ENCODE measurements at places on chromosomes 7 and 10.

- no peak for DNase-seq
Observed at GRCh38 chr10:43093423-43094076, 16.7 kb downstream of the RET start.

DNA sequence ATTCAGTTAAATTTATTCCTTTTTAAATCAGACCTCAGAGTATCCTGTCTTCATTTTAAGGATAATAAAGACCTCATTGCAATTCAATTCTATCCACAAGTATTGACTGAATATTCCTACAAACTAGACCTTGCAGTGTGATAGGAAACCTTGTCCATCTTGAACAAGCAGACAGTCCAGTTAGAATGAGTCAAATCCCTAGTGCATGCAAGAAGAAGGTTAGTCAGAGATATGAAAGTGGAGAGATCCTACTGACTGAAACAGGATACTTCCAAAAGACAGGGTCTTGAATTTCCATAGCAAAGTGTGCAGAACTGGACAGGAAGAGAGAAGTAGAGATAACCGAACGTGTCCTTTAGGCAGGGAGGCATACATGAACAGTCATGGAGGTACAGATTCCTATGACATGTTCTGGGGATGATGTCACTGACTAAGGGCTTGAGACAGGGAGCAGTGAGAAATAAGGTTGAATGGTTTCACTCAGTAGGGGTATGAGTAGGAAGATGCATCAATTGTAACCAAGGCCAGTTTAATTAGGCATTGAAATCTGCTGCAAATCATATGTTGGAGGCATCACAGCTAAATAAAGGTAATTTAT, 45.2 kb downstream of the PPP1R3A start:
- no peak for DNase-seq

- no peak for DNase-seq
Observed at GRCh38 chr10:93437086-93437945, 44.8 kb downstream of the MYOF start.

- DNase-seq = no peak
Observed at GRCh38 chr7:113087071-113087998, 708 bp upstream of the GPR85 start.

DNA sequence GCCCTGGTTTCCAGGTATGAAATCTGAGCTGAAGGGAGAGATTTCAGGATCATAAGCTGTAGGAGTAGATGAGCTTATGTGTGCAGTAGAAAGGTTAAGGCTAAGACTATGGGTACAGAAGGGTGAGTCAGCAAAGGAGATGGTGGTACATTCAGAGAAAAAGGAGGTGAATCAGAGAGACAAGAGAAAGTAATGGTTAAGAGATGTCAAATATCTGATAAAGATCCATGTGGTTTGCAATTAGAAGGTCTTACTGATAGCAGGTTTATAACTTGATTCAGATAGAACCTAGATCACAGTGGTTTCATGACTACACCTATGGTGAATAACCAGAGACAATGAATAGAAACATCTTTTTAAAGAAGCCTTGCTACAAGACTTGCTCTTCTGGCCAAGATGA, 4.5 kb upstream of the NPY start:
- no peak for DNase-seq

- DNase-seq = no peak
Observed at GRCh38 chr7:18363751-18364380, 131.7 kb upstream of the HDAC9 start.

GRCh38 chr10:5457741-5458140, 41.6 kb downstream of the CALML5 start:
- no peak for DNase-seq

DNA sequence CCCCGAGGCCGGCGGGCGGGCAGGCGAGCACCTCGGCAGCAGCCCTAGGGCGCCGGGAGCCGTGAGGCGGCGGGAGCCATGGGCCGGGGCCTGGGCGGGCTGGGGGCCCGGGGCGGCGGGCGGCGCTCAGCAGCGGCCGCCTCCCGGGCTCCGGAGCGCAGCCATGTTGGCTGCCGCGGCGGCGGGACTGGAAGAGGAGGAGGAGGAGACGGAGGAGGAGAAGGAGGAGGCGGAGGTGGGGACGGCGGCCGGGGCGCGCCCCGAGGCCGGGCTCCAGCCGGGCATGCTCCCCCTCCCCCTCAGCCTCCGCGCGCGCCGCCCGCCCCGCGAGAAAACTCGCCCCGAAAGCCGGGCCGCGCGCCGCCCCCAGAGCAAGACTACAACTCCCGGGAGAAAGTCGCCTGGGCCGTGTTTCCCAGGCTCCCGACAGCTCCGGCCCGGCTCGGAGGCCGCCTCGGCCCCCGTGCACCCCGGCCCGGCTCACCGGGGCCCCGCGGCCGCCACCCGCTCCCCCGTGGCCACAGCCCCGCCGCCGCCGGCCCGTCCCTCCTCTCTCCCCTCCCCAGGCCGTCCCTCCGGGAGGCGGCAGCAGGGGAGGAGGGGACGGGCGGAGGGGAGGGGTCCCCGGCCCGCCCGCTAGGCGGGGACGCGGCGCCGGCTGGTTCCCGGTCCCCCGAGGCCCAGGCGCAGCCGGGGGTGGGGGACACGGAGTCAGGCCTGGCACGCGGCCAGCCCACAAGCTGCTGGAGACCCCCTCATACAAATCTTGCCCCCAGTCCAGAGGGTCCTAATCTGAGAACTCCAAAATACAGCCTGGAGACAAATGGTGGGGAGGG, at the start of gene DLG5:
Gene DLG5 (minus strand): TSS at position 190 of the 836 bp plus-strand sequence. CDS start 235 bp downstream, outside the sequence.
- no peak for DNase-seq

- no peak for DNase-seq
Observed at GRCh38 chr7:49038821-49039358, 114.5 kb downstream of the CDC14C start.

DNA sequence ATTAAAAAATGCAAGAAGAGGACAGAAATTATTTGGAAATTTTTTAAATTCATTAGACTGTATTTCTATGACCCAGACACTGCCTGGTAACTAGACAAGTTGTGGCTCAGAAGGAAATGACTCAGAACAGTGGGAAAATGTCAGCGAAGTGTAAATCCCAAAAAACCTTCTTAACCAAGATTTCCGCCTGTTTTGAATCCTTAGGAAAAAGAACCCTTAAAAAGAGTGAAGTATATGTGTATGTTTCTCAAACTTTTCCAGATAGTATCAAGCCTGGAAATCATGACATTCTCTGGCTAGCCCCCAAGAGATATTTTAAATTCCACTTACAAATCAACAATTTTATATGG, 42.7 kb upstream of the PLXNA4 start:
- DNase-seq = no peak

DNA sequence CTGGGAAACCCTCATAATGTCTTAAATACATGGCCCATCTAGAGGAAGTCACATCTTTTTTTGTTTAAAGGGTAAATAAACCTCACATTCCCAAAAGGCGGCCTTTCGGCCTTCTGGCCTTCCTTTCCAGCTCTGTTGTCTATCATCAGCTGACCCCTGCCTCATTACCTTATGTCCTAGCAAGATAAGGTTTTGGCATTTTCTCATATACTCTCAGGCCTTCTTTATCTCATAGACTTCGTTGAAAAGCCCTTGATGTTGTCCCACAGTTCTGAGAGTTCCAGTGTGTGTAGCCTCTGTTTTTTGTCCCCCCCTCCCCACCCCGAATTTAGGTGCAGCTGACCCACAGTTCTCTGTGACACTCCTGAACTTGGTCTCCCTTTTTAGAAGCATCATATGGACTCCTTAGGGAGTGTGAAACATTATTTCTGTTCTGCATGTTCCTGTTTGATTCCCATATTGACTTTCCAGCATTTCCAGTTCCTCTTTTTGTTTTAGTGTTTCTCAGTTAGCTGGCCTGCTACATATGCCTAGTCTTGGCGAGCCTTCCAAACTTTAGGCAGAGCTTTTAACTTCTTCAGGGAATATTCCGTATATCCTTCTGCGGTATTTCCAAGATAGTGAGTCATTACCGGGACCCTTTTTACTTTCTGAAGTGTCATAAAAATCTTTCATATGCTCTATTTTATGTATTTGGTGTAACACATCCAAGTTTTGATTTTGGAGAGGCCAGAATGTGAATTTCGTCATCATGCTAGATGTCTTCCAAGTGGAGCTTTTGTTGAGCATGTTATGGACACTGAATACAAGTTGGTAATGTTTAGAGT, 138.5 kb downstream of the LRRC4 start:
- DNase-seq = no peak

GRCh38 chr7:131190146-131190545, 137.5 kb upstream of the MKLN1 start:
- no peak for DNase-seq

DNA sequence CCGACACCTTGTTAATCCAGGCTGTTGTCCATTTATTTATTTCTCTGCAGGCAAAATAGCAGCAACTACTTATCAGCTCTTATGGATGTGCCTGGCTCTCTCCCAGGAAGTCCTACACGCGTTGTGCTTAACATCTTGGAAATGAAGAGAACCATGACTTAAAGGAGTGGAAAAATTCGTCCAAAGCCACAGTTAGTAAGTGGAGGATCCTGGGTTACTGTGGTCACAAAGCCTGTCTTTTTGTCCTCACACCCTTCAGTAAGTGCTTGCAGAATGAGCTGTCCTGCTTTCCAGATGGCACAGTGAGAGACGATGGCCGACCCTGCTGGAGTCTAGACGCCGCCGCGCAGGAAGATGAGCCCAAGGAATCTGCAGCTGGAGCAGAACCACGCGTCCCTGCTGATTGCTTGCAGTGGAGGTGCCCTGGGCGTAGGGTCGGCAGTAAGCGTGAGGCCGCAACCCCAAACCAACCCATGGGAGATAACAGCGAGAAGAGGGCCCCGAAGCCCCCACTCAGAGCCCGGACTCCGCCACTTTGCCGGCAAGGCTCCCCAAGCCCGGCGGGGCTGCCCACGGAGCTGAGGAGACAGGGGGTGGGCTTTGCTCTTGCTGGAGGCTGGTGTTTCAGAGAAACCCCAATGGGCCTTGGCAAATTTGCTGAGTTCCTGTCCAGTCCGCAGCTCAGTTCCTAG, 178.6 kb downstream of the CXCL12 start:
- DNase-seq = no peak

DNA sequence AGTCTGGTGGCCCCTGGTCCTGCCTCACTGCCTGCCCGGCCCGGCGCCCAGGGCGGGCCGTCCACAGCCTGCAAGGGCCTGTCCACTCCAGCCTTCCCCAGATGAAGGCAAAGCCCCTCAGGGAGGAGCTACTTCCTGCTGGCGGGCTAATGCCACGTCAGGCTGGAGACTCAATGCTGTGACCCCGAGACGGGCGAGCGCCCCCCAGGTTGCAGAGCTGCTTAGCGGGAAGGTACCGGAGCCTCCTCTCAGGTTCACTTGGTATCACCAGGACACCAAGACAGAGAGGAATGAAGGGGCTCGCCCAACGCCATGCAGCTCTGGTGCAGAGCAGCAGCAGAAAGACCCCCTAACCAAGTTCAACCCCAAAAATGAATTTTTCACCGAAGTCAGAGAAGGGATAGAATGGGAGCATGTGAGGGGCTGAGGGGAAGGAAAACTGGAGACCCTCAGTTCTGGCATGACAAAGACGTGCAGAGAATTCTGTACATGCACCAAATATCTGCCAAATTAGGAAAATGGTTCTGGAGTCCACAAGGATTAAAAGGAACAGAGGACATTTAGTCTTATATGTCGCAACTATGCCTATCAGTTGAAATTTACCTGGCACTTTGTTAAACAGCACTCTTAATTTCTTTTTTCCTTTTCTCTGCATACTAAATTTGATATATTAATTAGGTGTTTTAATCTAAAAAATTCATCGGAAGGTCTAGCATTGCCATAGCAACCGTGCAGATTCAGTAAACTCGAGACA, 2.8 kb downstream of the STK32C start:
- no peak for DNase-seq

DNA sequence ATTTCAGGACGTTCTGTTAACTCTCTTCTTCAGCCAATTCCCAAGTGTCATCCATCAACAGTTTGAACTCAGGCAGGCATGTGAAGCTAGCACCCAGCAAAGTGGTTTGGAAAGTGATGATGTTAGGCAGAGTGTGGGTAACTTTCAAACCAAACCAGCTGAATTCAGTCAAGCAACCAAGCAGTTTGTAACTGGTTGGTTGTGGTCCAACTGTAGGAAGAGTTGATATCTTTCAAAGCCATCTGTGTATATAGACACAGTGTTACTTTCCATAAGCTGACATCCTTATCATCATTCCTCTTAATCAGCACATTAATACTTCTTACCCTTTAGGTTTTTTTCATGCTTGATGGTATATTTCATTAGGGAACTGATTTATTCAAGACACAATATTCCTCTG, 72.2 kb upstream of the NUPR2 start:
- DNase-seq = no peak

DNA sequence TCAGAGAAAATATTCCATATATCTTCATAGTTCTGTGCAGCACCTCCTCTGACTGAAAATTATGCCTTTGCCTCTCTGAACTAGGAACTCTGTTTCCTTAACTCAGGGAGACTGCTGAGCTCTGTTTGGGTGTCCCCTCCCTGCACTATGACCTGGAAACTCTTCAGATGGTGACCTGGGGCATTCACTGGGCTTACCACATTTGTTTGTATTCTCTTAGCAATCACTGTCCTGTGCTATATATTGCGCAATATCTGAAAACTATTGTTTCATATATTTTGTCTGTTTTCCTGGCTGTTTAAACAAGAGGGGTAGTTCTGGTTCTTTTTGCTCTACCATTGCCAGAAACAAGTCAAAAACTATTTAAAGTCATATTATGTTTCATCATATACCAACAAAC, 181.8 kb upstream of the KIAA1217 start:
- DNase-seq = no peak

DNA sequence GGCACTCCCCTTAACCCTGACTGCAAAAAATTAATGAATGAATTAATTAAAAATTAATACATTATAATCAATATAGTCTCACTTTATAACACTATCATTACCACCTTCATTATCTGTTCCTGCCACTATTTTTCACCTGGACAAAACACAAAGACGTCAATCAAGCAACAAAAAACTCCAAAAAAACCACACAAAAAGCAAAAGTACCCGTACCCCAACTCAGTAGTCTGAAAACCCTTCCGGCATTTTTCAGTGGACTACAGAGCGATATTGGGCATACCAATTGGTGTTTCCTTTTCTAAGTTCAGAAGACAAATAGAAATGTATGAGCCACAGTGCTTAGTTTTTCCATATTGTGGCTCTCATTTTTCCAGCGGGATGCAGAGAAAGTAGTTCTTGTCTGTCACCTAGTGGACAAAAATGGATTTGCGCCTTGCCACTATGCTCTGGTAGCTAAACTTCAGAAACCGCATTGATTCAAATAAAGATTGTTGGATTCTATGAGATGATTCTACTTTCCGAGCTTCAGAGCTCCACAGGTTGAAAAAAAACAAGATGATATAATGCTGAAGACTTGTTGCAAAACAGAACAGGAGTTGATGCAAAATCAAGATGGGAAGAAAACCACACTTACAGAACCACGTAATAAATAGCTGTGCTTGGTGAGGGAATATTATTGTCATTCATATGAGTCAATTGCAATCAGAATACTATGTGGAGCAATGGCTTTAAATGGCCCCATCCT, 50.6 kb upstream of the ITGB1 start:
- no peak for DNase-seq

DNA sequence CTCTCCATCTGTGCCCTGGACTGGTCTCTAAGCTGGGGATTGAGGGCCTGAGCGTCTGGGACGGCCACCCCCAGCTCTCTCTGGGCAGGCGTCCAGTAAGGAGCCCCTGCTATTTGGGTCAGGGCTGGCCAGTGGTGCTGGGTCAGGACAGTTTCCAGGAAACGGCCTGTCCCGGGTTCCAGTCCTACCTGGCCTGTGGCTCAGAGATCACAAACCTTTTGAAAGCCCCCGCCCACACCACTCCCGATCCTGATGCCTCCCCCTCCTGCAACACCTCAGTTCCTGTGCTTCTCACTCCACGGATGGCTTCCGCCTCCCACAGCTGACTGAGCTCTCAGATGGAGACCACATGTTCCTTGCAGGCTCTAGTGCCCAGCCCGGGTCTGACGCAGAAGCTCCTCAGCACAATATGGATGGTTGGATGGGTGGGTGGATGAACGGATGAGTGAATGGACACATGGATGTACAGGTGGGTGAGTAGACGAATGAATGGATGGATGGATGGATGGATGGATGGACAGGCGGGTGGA, 91.7 kb upstream of the PDGFA start:
- DNase-seq = no peak
